ENCODE measurements at places on chromosomes 4 and X.

- no peak for DNase-seq
These were observed 545.6 kb upstream of the LCORL start for GRCh38 chr4:18566970-18567799.

GRCh38 chr4:16467061-16467460, 240.8 kb upstream of the TAPT1 start:
- DNase-seq: no peak

- no peak for DNase-seq
These were observed 25.4 kb downstream of the FGFBP1 start for GRCh38 chr4:15912961-15913630.

DNA sequence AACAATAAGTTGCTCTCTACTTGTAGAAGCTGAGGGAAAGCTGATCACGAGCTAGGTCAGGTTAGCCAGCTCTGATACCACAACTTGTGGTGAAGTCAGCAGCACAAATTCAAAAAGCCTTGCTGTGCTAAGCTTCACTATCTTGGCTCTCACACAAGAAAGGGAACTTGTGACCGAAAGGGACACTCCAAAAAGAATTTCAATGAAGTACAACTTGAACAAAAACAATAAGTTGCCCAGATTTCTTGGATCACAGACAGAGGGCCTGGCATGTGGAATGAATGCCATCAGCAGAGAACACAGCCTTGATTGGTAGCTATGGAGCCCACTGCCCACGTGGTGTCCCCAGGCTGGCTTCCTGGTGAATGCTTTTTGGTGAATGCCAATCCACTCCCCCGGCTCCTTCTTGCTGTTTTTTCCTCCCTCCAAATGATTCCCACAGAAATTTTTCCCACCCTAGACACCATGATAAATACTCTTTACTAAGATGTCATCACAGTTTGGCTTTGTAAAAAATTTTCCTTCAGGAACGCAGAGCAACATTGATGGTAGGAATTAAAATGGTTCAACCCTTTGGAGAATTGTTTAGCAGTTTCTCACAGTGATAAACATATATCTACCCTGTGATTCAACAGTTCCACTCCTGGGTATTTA, 82.6 kb downstream of the ANXA3 start:
- DNase-seq: no peak

- DNase-seq: no peak
These were observed at the start of gene MMRN1 for GRCh38 chr4:89894649-89895550. TSS of gene MMRN1 (plus strand) at chr4:89894854. CDS start at chr4:89894972, 118 bp downstream.

DNA sequence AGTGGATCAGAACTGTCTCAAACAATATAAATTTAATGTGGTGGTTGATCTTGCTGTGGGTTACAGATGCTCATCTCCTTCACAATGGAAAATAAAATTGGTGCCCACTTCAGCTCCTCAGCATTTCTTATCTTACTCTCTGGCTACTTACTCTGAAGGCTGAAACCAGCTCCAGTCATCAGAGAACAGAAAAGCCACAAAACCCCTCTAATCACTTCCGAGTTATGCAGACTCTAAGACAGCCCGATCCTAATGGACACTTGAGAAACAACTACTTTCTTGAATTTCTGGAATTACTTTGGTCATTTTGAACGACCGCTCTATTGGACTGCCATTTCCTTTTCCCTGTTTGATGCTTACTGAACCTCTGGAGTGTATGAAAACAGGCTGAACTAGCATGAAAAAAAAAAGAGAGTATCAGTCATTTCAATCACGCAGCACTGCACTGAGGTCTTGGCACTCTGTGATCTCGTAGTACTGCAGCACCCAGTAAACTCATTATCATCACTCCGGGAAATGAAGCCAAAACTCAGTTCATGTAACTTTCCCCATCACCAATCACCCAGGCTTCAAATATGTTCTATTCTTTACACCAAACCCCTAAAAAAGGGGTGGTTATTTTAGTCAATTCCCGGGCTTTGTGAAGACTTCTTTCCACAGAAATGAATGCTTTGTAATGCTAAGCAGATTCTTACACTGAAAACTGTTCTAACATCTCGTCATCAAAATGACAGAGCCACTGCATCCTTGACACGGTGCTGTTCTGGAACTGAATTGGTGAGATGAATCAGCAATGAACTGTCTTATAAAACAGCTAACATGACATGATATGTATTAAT, 54.5 kb downstream of the TSPAN5 start:
- DNase-seq: no peak

DNA sequence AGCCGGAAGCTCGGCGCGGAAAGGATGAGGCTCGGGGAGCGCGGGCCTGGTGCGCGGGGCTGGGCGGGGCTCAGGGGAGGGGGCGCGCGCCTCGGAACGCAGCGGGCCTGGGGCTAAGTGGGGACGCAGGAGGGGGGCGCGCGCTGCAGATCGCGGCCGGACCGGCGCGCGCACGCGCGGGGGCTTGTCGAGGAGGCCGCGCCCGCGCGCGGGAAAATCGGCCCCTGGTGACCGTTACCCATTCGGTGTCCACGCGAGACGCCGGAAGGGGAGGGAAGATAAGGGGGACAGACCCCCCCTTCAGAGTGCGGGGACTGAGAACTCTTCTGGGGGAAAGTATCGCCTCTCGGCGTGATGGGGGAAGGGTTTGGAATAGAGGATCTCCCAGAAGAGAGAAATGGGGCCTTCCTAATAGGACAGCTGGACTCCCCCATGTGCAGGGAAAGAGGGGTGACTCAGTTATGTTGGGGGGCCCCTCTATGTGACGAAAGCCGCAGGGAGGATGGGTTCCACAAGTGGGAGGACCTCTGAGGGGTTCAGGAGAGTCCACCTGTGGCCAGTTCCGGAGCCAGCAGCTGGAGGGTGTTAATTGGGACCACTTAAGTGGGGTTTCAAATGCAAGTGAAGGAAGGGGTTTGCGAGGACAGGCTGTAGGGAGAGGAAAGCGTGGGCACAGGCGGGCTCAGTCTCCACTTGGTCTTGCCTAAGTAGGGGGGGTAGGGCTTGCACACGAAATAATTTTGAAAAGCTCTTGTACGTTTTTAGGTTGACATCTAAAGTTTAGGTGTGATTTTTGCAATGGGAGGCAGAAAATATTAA, 584 bp downstream of the SUV39H1 start:
- no peak for DNase-seq

- no peak for DNase-seq
These were observed 10.3 kb downstream of the ELOVL6 start for GRCh38 chr4:110188113-110188512.

- DNase-seq: no peak
These were observed 725.5 kb upstream of the ATOH1 start for GRCh38 chr4:93103042-93103441.

DNA sequence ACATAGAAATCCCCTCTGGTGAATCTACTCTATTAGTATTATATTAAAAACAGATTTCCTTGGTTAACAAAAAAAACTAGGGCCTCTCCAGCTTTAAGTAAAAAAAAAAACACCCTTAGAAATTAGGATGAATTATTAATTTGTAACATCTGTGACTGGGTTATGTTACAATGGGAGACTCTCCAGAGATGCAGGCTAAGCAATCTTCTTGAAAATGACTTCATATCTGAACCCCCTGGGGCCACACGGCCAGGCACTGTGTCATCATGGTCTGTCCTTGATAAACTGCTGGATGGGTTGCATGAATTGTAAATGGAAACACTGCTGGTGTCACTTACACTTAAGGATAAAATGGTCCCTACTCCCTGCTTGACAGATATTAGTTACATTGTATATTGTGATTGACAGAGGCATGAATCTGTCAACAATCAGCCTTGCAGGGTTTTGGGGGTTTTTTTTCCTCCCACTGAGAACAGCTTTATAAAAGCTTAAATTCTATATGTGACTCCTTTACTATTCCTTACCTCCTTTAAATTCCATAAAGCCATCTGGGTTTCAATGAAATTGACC, 49.1 kb downstream of the PRKG2 start:
- no peak for DNase-seq

DNA sequence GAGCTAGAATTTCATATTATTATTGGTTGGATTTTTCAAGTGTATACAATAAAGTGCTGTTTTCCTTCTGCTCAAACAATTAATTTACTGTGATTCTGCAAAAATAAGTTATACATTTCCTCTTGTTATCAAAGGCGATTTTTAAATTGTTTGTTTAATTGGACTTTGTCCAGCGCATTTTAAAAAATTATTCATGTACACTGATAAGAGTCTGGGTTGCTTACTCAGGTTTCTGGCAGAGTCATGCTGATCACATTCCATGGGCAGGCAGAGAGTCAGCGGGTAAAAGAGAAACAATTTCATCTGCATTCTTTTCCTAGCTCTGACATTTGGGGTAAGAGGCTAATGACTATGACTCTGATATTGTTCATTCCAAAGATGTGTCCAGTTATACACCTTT, 8.9 kb downstream of the FAT4 start:
- DNase-seq: no peak

DNA sequence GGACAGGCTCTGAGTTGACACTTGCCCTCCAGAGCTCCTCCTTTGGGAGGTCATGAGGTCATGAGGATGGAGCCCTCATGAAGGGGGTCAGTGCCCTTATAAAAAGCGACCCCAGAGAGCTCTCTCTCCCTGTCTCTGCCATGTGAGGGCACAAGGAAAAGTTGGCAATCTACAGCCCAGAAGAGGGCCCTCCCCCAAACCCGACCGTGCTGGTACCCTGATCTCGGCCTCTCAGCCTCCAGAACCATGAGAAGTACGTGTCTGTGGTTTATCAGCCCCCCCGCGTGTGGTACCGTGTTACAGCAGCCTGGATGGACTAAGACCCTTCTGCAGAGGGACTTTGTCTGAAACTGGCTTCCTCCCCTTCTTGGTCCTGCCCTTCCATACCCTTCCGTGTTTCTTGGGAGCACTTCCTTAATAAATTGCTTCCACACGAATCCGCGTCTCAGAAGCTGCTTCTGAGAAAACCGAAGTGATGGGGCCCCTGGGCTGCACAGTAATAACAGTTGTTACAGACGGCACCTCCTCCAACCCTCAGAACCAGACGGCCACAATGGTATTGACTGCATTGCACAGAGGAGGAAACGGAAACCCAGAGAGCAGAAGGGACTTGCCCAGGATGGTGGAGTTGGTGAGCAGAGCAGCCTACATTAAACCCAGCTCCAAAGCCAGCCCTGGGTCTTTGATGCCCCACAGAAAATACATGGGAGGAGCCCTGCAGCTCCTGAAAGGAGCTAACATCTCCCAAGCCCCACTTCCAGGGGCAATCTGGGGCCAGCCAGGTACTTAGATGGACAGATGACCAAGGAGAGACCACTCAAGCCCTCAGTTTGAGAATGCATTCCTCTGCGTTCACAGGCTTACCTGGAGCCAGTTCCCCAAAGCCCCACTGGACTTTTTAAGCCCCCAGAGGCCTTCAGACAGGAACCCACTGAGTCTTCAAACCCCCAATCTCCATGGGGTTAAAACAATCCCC, 242.7 kb downstream of the BCOR start:
- DNase-seq: peak; percentile 32

DNA sequence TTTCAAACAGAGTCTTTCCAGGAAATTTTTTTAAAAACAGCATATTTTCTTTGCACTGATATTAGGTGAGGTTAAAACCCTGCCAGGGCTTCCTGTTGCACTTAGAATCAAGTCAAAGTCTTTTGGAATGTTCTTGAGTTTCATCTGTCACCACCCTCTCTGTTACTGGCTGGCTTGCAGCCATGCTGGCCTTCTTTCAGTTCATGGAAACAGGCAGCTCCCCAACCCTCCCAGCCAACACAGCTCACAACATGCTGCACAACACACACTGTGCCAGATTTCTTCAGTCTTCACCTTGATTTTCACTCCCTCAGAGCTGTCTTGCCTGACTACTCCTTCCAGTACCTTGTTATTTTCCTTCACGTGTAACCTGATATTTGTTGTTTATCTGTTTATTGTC, 129.5 kb downstream of the KCNIP4 start:
- DNase-seq: no peak

DNA sequence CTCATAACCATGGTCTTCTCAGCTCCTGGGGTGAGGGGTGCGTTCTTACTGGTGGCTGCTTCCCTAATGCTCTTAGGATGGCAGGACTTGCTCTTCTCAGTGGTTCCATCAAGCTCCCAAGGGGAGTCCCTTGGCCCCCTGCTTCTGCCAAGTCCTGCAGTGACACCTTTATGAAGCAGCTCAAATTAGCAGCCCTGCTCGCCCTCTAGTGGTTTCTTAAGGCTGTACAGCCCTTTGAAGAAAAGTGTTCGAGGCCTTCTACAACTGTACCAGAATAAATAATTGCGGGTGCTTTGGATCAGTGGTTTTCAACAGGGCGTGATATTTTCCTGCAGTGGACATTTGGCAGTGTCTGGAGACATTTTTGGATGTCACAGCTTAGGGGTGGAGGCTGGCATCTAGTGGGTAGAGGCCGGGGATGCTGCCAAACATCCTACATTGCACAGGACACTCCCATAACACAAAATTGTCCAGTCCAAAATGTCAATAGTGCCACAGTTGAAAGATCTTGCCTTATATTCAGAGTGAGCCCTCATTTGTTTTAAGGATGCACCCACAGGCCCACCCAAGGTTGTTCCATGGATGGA, 204.7 kb upstream of the S100G start:
- DNase-seq: no peak

Measured in stimulated activated CD4-positive, alpha-beta T cell treated with anti-CD3 and anti-CD28 coated beads, Interleukin-15, amount 100 ng/mL, for 1 hour (primary cell).